NCI-H2171 (cell line): ENCODE measurements at places on chromosomes 6 and 20.

- DNase-seq, result no peak
Measured at GRCh38 chr6:26455357-26455970, 2.3 kb upstream of the BTN2A1 start.

- DNase-seq, result no peak
Measured at GRCh38 chr6:31659649-31660380, 763 bp downstream of the C6orf47 start.

- no peak for DNase-seq
Measured at GRCh38 chr6:38651121-38651784, 11.5 kb upstream of the BTBD9 start.

DNA sequence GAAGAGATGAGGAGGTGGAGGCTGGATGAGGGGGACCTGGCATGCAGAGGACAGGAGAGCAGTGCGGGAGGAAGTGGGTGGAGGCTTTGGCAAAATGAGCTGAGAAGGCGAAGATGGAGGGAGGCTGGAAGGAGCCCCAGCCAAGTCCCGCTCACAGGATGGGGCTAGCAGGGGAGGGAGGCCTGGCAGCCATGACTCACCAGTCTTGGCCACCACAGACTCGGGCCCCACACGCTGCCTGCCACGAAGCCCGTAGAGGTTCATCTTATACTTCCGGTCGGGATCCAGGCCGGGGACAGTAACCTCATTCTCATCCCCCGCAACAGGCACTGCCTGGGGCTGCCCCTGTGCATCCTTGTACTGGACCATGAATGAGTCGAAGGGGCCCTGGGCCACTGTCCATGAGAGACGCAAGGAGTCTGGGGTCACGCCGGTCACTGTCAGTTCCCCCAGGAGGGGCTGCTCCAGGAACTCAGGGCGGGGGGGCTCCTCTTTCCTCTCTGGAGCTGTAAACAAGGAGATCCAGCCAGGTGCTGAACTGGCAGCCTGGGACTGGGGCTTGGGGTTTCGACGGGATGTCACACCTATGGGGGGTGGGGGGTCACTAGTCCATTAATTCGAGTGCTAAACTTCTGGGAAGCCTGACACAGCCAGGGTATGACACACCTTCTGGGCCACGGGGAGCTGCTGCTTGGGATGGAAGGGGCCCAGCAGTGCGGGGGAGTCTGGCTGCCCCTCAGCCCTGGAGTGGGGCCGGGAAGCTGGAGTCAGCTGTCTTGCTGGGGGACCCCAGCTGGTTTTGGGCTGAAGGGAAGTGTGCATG, 27.8 kb downstream of the TNXB start:
- DNase-seq, result no peak

DNA sequence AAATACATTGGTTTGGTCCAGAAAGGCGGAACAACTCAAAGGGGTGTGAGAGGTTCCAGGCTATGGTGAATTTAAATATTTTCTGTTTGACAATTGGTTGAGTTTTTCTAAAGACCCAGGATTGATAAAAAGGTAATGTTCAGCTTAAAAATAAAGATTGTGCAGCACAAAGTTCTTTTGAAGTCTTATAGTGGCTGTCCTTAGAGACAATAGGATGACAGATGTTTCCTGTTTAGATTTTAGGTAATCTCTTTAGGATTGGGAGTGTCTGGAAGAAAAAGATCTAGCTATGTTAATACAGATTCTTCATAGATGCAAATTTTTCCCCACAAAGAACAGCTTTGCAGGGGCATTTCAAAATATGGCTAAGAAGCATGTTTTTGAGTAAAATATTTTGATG, 119.7 kb downstream of the GRIK2 start:
- no peak for DNase-seq

GRCh38 chr6:35808688-35809087, 3.5 kb downstream of the LHFPL5 start:
- peak; percentile 97 for DNase-seq

- no peak for DNase-seq
Measured at GRCh38 chr6:146582857-146583256, 15.9 kb upstream of the ADGB start.

DNA sequence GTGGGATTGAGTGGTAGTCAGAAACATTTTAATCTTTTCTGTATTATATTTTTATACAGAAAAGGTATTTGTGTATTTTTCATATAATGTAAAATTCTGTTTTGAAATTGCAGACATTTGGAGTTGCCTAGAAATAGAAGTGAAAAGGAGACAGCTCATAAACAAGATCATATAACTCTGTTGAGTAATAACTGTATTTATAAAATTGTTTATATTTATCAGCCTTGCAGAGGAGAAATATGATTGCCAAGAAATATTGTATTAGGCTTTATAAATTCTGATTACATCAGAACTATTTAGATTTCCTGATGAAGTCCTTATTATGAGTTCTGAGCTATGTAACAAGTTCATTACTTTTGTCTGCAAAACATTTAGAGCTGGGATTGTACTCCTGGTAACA, 55.3 kb downstream of the RIPOR2 start:
- no peak for DNase-seq

GRCh38 chr20:47263080-47263464, 93.4 kb downstream of the ZMYND8 start:
- no peak for DNase-seq

GRCh38 chr6:23327621-23328020, 758.3 kb downstream of the HDGFL1 start:
- no peak for DNase-seq

GRCh38 chr20:50804437-50805348, 9.8 kb downstream of the BCAS4 start:
- DNase-seq, result no peak

- DNase-seq, result no peak
Measured at GRCh38 chr6:144912474-144912873, 627.3 kb downstream of the UTRN start.

DNA sequence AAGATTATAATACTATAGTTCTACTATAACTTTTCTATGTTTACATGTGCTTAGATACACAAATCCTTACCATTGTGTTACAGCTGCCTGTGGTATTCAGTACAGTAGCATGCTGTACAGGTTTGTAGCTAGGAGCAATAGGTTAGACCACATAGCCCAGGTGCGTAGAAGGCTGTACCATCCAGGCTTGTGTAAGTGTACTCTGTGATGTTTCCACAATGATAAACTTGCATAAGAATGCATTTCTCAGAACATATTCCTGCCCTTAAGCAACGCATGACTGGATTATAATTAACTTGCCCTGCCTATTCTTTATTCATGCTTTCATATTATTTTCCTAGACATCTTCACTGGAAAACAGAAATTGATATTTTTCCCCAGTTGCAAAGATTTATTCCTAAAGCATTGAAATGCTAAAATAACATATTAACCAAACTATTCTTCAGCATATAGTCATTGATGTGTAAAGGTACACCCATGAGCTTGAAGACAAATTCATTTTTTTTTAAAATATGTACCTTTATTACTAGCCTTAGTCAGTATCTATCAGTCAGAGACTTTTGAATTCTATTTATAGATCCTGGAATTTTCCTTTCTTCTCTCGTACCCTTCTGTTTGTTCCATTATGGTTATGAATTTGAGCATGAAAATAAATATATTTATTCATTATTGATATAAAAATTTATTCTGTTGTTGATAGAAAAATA, 7.2 kb upstream of the CTAGE9 start:
- no peak for DNase-seq

- DNase-seq, result no peak
Measured at GRCh38 chr6:30599625-30600324, 17.3 kb downstream of the PPP1R10 start.

GRCh38 chr6:83190626-83191025, 2.4 kb downstream of the PGM3 start:
- DNase-seq, result no peak

DNA sequence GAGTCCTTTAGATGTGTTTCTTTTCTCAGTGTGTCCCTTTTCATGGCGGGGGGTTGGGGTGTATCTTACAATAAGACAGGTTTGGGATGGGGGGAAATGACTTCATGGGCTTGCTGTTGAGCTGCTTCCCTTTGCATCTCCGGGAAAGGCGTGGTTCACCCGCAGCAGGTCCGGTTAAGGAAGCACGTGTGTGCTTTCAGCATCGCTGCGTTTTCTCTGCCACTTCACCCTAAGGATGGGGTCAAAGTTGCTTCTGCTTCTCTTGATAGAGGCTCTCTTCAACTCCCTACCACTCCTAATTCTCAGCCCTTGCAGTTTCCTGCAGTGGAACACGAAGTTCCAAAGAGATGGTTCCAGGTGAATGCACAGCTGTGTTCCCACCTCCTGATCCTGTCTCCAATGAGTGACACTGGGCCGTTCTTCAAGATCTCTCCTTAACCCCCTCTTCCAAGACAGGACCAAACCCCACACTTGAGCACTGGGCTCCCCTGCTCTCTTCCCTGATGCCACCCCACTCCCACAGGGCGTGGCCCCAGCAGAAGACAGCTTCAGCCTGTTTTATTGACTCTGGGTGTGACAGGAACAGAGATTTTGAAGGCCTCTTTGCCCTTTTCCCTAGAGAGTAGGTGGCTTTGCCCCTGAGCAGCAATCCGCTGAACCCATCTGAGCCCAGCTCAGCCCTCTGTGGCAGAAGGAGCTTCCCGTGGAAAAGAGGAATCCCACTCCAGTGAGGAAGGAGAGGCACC, 85.2 kb downstream of the PLEKHG1 start:
- DNase-seq, result no peak

DNA sequence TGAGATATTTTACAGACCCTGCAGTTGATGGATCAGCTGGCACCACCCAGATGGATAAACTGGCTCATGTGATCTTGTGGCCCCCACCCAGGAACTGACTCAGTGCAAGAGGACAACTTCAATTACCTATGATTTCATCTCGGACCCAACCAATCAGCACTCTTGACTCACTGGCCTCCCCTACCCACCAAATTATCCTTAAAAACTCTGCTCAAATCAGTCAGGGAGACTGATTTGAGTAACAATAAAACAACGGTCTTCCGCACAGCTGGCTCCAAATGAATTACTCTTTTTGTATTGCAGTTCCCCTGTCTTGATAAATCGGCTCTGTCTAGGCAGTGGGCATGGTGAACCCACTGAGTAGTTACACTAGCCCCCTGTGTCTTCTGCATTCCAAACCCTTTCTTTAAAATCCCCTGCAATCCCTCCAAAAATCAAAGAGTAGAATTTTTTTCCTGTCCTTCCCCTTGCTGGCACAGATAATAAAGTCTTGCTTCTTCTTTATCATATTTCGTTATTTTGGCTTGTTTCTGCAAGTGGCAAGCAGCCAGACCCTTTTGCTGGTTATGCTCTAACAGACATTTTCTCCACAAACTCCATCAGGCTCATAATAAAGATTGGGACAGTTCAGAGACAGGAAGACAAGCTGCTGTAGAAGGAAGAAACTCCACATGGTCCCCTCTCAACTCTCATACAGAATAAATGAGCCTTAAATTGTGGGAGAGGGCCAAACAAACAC, 48.3 kb downstream of the OR2B6 start:
- DNase-seq, result no peak

GRCh38 chr6:166612471-166612881, 14.6 kb downstream of the RPS6KA2 start:
- DNase-seq, result no peak

- no peak for DNase-seq
Measured at GRCh38 chr20:48837014-48837413, 9.2 kb upstream of the PREX1 start.

DNA sequence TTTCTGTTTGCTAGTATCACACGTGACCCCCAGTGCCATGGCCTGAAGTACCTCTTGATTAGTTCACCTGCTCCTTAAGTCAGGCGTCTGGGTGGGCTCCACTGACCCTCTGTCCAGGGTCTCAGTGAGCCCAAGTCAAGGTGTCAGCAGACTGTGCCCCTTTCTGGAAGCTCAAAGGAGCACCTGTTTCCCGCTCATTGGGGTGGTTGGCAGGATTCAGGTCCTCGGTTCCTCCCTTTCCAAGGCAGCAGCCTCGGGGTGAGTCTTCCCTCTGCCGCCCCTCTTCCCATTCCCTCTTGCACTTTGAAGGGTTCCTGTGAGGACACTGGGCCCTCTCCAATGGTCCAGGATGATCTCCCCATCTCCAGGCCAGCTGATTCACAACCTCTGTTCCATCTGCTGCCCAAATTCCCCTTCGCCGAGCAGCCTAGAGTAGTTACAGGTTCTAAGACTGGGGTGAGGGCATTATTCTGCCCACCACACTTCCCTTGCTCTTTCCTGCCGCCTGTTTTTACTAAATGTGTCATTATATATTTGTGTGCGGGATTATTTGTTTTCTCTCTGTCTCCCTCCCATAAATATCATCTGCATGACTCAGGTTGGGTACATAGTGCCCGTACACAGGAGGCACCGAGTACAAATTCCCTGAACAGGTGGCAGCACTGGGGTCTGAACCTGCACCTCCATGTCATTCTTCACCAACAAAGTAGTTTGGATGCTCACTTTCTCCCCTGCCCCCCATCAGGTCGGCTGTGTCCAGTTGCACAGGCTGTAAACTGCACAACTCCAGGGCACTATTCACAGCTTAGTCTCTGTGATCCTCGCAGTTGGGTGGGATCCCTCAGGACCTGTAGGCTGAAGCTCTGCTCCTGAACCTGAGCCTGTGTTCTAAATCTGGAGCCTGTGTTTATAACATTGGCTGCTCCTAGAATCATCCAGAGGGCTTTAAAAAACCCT, 58.5 kb downstream of the RBM38 start:
- no peak for DNase-seq

DNA sequence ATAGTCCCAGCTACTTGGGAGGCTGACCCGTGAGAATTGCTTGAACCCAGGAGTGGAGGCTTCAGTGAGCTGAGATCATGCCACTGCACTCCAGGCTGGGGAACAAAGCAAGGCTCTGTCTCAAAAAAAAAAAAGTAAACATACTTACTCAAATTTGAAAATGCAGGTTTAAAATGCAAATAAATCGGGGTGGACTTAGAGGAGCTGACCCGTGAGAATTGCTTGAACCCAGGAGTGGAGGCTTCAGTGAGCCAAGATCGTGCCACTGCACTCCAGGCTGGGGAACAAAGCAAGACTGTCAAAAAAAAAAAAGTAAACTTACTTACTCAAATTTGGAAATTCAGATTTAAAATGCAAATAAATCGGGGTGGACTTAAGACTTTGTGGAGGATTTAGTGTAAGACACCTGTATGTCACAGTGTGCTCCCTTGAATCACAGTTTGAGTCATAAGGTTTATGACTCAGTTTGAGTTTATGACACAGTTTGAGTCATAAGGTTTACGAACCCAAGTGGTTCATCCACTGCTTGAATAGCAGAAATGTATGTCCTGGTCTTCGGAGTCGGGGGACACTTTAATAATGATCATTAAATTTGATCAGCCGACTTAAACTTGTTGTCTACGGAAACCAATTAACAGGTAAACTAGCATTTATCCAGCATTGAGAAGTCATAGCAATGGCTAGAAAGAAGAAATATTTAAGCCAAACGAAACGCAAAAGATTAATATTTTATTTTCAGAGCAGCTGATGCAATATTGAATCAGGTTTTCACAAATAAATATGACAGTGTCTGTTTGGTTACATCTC, 6.8 kb upstream of the MRPS10 start:
- no peak for DNase-seq

GRCh38 chr6:142927271-142927580, 17.8 kb downstream of the HIVEP2 start:
- no peak for DNase-seq
